Choroid plexus epithelial cell (primary cell): ENCODE measurements at places on chromosomes 16 and 17.
A peak's percentile ranks its signal among the peaks of the same experiment; 100 is the strongest.

GRCh38 chr16:27847030-27847550, 216.4 kb downstream of the GSG1L start:
- no peak for DNase-seq

GRCh38 chr17:81398176-81398831, 3.0 kb downstream of the BAHCC1 start:
- DNase-seq, result peak; percentile 60

- peak; percentile 56 for DNase-seq
These were observed 1.3 kb downstream of the GJD3 start for GRCh38 chr17:40363111-40363827.

- no peak for DNase-seq
These were observed 151.8 kb downstream of the ABCA8 start for GRCh38 chr17:68803164-68803929.

DNA sequence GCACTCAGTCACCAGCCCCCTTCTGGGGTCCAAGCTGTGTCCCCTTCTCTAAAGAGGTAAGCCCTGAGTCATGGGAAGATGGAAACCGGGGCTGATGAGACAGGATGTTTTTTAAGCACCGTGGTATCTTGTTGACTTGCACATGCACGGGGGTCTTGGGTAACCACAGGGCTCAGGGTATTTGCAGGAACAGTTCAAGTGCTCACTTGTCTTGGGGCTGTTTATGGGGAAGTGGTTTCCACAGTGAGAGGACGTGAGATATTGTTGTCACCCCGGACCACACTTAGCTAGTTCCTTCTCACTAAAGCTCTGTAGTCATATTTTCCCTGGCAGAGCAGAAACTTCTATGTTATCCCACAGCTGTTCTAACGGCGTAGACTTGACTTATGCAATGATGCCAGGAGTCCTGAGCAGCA, 7.7 kb downstream of the CCL3L1 start:
- DNase-seq, result no peak

- DNase-seq, result peak; percentile 36
These were observed 356.0 kb downstream of the C16orf95 start for GRCh38 chr16:86961171-86961601.

DNA sequence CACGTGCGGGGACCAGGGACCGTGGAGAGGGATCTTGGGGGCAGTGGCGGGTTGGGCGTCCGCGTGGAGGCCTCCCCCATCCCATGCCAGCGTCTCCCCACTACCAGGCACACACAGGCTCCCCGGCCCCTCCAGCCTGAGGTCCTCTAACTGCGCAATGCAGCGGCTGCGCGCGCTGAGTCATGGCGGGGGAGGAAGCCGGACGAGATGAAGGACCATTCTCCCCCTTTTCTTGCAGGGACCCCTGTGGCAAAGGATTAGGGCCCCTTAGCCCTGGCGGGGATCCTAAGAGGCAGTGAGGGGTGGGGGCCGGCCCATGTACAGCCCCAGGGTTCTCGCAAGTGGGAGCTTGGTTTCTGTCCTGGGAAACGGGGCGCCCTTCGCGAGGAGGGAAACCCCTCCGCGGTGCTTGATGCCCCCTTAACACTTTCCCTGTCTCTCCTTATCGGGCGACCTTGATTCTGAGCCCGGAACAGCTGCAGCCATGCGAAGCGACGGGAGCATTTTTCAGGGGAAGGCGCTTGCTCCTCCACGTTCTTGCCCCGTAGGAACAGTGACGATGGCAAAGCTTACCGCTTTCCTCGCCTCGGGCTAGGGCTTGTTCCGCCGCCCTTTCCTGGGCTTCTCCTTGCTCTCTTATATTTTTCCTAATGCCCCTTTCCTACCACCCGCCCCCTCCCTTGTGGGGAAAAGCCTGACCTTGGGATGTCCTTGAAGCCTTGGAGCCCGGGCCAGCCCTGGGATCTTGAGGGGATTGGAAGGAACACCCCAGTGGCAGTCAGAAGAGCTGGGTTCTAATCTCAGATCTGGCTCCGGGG, 592 bp downstream of the ALDOA start:
- peak; percentile 74 for DNase-seq

DNA sequence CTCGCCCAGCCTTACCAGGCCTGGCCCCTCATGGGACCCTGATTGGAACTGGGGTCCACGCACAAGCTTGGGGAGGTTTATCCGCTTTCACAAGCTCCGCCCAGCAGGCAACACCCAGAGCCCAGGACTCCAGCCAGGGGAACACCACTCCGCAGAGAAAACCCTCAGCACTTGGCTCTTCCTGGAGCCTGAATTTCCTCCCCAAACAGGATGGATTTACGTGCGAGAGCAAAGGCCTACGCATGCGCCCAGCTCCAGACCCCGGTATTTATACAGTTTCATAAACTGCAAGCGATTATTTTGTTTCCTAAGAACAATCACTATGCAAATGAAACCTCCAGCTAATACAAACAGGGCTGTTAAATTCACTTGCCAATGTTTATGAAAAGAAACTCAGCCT, 22.8 kb downstream of the ZNF423 start:
- no peak for DNase-seq

- no peak for DNase-seq
These were observed 7.2 kb downstream of the TIMM22 start for GRCh38 chr17:1003972-1004768.

- peak; percentile 96 for DNase-seq
These were observed 68.3 kb upstream of the BCAR1 start for GRCh38 chr16:75319513-75320411.

DNA sequence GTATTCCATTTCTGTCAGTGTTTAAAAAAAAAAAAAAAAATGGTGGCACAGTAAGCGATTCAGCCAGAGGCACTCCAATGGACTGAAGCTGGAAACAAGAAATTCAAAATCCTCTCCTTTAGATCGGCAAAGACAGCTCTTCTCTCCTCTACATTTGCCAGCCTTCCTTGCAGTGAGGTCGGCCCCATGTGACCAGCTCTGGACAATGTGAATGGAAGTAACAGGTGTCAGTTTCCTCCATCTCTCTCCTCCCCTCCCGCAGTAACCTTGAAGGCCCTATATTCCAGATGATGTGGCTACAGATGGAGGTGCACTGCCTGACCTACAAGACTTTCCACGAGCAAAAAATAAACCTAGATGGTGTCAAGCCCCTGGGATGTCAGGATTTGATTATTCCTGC, 15.0 kb downstream of the CUEDC1 start:
- DNase-seq, result no peak
